Activated CD8-positive, alpha-beta memory T cell treated with anti-CD3 and anti-CD28 coated beads for 1 hour (primary cell): ENCODE measurements at places on chromosomes 5 and 9.

GRCh38 chr9:116450378-116451139, 236.5 kb upstream of the TRIM32 start:
- no peak for DNase-seq

DNA sequence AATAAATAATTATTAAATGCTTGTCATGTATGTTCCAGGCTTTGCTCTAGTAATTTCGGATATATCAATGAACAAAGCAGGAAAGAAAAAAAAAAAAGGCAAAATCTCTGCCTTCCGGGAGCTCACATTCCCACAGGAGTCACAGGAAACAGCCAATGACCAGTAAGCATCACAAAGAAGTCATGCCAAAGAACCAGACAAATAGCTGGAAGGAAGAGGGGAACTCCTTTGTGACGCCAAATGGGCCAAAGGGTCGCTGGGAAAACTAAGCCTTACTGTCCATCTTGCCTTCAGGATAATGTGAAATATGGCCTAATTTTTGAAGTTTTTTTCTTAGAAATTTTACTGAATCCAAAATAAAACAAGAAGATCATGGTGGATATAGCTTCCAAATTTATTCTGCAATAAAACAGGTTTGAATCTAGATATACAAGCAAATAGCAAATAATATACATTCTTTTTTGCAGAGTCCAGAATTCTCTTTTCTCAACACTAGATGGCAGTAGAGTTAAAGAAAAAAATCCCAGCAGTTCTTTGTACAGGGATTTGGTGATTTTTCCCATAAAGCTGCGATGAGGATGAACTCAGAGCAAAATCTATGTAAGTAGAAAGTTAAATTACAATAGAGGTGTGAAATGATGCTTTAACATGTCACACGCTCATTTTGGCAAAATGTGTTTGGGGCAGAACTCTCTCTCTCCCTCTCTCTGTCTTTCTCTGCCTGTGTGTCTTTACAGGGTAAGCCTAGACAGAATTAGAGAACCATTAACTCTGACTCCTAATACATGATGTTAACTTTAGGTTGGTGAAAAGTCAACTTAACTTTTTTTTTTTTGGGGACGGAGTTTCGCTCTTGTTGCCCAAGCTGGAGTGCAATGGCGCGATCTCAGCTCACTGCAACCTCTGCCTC, 60.0 kb upstream of the TUT7 start:
- no peak for DNase-seq

- no peak for DNase-seq
These were observed 25.9 kb upstream of the AP3B1 start for GRCh38 chr5:78320401-78320800.

DNA sequence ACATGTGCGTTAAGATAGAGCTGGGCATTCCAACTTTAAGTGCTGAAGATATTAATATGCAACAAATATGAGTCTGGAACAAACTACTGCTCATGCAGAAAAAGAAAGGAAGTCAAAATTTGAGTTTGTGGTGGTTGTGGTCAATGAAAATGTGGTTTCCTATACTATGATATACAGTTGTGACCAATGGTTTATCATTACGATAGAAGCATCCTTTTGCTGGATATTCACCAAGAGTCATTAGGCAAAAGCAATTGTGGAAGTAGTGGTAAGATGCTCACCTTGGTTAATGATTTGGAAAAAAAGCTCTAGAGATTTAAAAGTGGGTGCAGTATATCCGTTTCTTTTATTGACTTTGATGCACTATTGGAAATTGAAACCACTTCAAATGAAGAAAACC, 1007.0 kb downstream of the NR2F1-AS1 start:
- no peak for DNase-seq

- DNase-seq = no peak
These were observed 149.2 kb upstream of the ANKH start for GRCh38 chr5:15020736-15021135.

DNA sequence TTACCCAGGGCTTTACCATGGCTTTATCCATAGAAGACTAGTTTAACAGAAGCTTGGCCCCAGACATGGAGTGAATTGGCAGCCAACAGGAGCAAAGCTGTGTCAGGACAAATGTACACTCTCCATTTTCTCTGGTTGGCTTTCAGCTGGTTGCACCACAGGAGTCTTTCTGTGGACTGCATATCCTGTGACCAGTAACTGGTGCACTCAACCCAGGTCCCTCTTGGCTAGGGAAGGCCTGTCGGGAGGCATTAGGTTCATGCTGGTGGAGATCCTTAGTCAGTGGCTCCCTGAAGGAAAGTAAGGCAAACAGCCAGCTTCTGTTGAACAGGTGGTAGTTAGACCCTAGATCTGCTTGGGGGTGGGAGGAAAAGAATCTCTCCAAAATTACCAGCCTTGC, 146.9 kb upstream of the TLX3 start:
- DNase-seq = no peak

- no peak for DNase-seq
These were observed 581.7 kb upstream of the RIOK2 start for GRCh38 chr5:97764700-97765099.

- no peak for DNase-seq
These were observed 32.3 kb upstream of the SPATA31E1 start for GRCh38 chr9:87850391-87850790.

GRCh38 chr5:6405591-6405990, 27.2 kb upstream of the MED10 start:
- DNase-seq = no peak

DNA sequence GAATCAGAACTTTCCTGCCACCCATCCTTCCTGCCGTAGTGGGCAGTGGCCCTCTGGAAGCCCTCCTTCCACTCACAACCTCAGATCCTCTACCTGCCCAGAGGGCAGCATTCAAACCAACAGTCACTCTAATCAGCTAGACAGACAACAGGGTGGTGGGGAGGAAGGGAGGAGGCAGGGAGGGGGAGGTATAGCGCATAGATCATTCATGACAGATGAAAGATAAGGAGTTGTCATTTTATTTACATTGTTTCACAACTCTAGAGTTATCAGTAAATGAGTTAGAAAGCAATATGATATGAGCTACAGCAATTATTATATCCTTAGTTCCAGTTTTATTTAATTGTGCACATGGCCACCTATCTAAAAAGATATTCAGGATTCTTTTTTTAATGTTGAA, 852 bp downstream of the IL9 start:
- no peak for DNase-seq

- no peak for DNase-seq
These were observed 119.9 kb downstream of the EHMT1 start for GRCh38 chr9:137738703-137739102.

DNA sequence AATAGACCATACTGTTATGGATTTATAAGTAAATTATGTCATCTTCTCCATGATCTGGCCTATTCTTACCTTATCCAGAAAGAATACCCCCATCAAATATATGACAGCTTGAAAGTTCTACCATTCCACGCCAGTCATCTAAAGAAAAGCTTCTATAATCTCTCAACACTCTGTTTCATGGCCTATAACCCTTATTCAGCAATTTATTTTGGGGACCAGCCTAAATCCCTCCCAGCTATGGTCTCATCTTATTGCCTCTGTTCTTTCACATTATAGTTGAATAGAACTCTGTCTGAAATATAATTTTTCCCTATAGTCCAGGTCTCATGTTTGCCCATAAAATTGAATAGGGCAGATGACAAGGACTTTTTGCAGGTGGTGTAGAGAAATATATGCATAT, 2387.6 kb upstream of the WWC1 start:
- DNase-seq = no peak

GRCh38 chr5:87127426-87127825, 140.3 kb upstream of the RASA1 start:
- no peak for DNase-seq

- no peak for DNase-seq
These were observed 172.7 kb downstream of the TRIM32 start for GRCh38 chr9:116859763-116860162.

DNA sequence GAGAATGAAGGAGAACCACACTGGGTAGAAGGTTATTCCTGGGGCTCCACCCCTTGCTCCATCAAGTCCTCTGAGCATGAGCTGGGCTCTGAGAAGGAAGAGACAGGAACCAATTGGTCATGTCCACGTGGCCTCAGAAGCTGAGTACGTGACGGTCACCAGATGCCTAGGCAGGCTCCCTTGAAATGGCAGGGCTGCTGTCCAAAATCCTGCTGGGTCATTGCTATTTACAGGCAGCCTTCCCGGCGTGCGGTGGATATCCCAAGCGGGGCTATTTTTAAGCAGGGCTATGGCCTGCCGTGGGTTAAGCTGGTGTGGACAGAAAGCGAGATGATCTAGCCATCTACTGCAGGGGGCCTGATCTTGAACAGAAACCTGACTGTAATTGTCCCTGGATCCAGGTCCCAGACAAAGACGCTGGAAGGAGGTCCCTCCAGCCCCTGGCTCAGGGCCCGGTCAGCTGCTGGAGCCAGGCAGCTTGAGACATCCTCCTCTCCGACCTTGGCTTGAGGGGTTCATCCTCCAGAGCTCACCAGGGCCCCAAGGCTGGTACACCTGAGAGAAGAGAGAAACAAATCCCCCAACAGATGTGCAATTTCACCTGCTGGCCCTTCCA, 550 bp upstream of the CKMT2 start:
- DNase-seq = no peak

DNA sequence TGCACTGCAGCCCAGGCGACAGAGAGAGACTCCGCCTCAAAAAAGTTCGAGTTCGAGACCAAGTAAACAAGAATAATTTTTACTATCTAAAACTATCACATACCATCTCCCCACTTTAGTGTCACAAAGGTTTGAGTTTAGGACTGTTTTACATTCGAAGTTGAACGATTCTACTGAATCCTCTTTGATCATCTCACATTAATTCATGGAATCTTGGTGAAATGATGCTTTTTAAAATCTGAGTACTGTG, 715 bp upstream of the RPS6 start:
- no peak for DNase-seq

DNA sequence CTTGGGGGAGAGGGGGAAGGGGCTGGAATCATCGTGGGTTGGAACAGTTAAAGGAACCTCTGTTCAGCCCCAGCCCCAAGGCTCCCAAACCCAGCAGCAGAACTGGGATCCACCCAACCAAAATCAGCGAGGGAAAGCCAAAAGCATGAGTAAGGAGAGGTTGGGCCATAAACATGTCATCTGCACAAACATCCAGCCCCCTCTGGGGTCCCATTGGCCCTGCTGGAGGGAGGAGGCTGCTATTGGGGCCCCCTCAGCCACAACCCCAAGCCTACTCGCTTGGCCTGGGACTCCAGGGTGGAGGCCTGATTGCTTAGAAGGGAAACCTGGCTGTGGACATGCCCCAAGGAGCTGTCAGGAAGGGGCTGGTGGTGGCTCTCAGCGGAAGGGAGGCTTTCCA, 154.9 kb downstream of the FGF18 start:
- no peak for DNase-seq

DNA sequence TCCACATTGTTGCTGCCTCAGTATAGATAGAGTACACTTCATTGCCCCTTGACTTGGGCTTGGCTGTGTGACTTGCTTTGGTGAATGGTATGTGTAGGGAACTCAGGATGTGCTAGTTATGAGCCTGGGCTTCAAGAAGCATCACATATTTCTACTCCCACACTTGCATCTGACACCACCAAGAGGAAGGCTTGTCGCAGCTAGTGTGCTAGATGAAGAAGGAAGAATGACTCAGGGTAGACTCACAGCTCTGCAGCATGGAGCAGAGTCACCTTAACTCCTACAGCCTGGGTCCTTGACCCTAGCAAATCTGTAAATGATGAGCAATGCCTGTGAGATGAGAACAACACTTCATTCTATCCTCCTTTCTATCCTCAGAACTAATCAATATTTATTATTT, 261.8 kb downstream of the ASTN2 start:
- no peak for DNase-seq

DNA sequence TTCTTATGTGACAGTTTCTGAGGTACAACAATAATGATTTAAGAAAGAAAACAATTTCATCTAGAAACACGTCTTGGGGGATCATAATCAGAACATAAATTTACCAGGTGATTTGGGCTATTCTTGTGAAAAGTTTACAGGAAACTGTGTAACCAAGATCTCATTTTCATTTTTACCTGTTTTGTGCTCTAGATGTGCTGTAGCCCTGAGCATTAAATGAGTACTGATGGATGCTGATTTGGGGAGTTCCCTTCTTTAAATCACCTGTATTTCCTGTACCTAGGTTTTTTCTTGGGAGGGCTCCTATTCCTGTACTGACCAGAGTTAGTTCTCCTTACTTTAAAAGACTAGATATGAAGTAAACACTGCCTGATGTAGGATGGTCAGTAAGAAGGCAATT, 12.7 kb downstream of the MATR3 start:
- DNase-seq = no peak

GRCh38 chr9:69549310-69550202, 122.6 kb downstream of the APBA1 start:
- no peak for DNase-seq

- DNase-seq = no peak
These were observed 9.3 kb downstream of the PHF2 start for GRCh38 chr9:93585695-93586094.

DNA sequence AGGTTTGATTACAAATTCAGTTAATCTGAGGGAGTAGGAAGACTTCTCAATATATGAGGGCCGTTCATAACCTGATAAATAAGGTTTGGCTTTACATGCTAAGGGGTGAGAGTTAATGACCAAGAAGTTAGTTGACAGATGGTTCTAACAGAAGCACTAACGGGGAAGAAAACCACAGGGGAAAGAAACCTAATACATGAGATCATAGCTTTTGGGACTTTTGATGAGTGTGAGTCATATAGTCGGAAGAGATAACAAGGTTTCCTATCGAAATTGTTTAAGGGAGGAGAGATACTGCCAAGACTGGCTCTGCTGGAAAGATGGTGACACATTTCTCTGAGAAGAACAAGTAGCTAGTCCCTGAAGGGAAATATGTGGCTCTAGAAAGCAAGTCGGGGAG, 140.1 kb downstream of the COX7C start:
- no peak for DNase-seq

- DNase-seq = no peak
These were observed 115.3 kb downstream of the GDNF start for GRCh38 chr5:37724395-37725125.

DNA sequence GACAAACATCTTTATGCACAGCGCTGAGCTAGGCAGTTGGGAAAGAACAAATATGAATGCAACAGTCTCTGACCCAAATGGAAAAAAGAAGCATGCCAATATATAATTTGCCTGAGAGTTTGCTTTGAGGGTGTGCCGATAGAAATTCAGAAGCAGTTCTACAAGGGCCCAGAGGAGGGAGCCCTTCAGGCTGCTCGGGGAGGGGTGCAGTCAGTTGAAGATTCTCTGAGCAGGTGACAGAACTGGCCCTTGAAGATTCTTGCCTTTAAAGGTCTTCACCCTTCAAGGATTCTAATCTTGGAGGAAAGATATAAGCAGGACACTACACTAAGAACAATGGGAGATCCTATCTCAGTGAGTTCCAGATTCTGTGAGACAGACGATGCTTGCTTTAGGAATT, 3.7 kb upstream of the PAPPA start:
- DNase-seq = no peak

- no peak for DNase-seq
These were observed 458.6 kb downstream of the ZNF608 start for GRCh38 chr5:124287813-124288212.

DNA sequence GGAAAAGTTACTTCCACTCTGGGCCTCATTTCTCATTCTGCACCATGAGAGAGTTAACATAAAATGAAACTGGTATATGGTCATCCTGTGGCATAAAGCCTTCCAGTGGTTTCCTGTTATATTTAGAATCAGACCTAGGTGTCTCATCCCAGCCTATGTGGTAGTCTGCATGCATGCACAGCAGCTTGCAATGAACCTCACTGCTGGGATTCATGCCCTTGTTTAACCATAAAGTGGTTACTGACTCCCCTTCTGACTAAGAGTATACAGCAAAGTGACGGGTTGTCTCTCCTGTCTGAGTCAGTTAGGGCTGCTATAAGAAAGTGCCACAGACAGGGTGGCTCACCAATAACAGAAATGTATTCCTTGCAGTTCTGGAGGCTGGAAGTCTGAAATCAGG, 14.7 kb upstream of the TDRD7 start:
- DNase-seq = no peak
